Smooth muscle cell of trachea (primary cell): ENCODE measurements at places on chromosomes 2 and 18. TPM values are rescaled to one million over a fixed set of nuclear protein-coding genes. Genes with fewer than 3 reads are reported as not detected.

Gene KRCC1
- 24.8 and 33.5 TPM in 2 replicates for total RNA-seq

Gene MREG
- total RNA-seq, result 6.5 and 7.6 TPM in 2 replicates

Gene THADA
- total RNA-seq, result 34.9 and 35.3 TPM in 2 replicates

Gene AGAP1
- total RNA-seq, result 11.6 and 24.6 TPM in 2 replicates

Gene TFCP2L1
- under 0.01 TPM in 1 of 2 replicates, not detected in the other for total RNA-seq

Gene CPO
- total RNA-seq, result 0.17 TPM in 1 of 2 replicates, not detected in the other

Gene HOXD8
- total RNA-seq, result 0.33 and 0.44 TPM in 2 replicates

Gene RIT2
- total RNA-seq, result not detected in 2 replicates

Gene NYAP2
- not detected in 2 replicates for total RNA-seq

Gene PLCD4
- total RNA-seq, result 9.1 and 11.8 TPM in 2 replicates

Gene MBOAT2
- total RNA-seq, result 73.4 and 78.4 TPM in 2 replicates

Gene CCDC141
- total RNA-seq, result under 0.01 and 0.29 TPM in 2 replicates

Gene NEURL3
- 0.17 TPM in 1 of 2 replicates, not detected in the other for total RNA-seq

Gene TWIST2
- total RNA-seq, result 158 and 297 TPM in 2 replicates

Gene CXCR1
- total RNA-seq, result not detected in 2 replicates

Gene CRYGC
- total RNA-seq, result not detected in 2 replicates

Gene RGPD3
- total RNA-seq, result 0.29 and 0.33 TPM in 2 replicates

Gene KCNG2
- total RNA-seq, result 0.73 and 3.3 TPM in 2 replicates

Gene IL1RN
- 0.17 and 1.2 TPM in 2 replicates for total RNA-seq

Gene GALNT14
- 0.66 and 1.7 TPM in 2 replicates for total RNA-seq

Gene IL1R2
- 0.83 TPM in 1 of 2 replicates, not detected in the other for total RNA-seq

Gene LOXHD1
- total RNA-seq, result not detected in 2 replicates

Gene DSG2
- total RNA-seq, result 0.33 and 0.73 TPM in 2 replicates

Gene HJURP
- 1.5 and 21.8 TPM in 2 replicates for total RNA-seq

Gene STEAP3
- 25.6 and 34.6 TPM in 2 replicates for total RNA-seq

Gene GATA6
- 5.7 and 7.9 TPM in 2 replicates for total RNA-seq

Gene MOGAT1
- total RNA-seq, result not detected in 2 replicates

Gene IL36B
- not detected in 2 replicates for total RNA-seq

Gene ADRA2B
- not detected in 2 replicates for total RNA-seq

Gene SERPINB5
- total RNA-seq, result 0.29 TPM in 1 of 2 replicates, not detected in the other

Gene DARS1
- total RNA-seq, result 93.5 and 122 TPM in 2 replicates

Gene PLGLB1
- 1.5 and 2.0 TPM in 2 replicates for total RNA-seq

Gene RAX
- not detected in 2 replicates for total RNA-seq

Gene RFX8
- total RNA-seq, result 9.1 and 36.7 TPM in 2 replicates

Gene GKN1
- not detected in 2 replicates for total RNA-seq

Gene MC4R
- not detected in 2 replicates for total RNA-seq

Gene UGT1A4
- total RNA-seq, result not detected in 2 replicates

Gene L3MBTL4
- under 0.01 TPM in 1 of 2 replicates, not detected in the other for total RNA-seq

Gene NOSTRIN
- 0.33 and 0.58 TPM in 2 replicates for total RNA-seq

Gene EIF2AK2
- total RNA-seq, result 32.1 and 41.9 TPM in 2 replicates

Gene NAT8
- total RNA-seq, result not detected in 2 replicates

Gene CYP27A1
- 19.1 and 53.1 TPM in 2 replicates for total RNA-seq

Gene CYP27C1
- total RNA-seq, result under 0.01 TPM in 1 of 2 replicates, not detected in the other

Gene ALPP
- total RNA-seq, result under 0.01 TPM in 1 of 2 replicates, not detected in the other

Gene MEP1B
- total RNA-seq, result 0.17 TPM in 1 of 2 replicates, not detected in the other

Gene ECEL1
- not detected in 2 replicates for total RNA-seq

Gene STK17B
- 38.0 and 52.2 TPM in 2 replicates for total RNA-seq

Gene DSG1
- not detected in 2 replicates for total RNA-seq

Gene CASP10
- total RNA-seq, result 6.1 and 11.6 TPM in 2 replicates

Gene KHK
- 0.50 and 1.3 TPM in 2 replicates for total RNA-seq

Gene CKAP2L
- 0.50 and 15.3 TPM in 2 replicates for total RNA-seq

Gene ANXA4
- total RNA-seq, result 64.6 and 195 TPM in 2 replicates

Gene LONRF2
- total RNA-seq, result under 0.01 TPM in 2 replicates

Gene CLEC4F
- not detected in 2 replicates for total RNA-seq
